ENCODE measurements at places on chromosomes 12 and 14.

DNA sequence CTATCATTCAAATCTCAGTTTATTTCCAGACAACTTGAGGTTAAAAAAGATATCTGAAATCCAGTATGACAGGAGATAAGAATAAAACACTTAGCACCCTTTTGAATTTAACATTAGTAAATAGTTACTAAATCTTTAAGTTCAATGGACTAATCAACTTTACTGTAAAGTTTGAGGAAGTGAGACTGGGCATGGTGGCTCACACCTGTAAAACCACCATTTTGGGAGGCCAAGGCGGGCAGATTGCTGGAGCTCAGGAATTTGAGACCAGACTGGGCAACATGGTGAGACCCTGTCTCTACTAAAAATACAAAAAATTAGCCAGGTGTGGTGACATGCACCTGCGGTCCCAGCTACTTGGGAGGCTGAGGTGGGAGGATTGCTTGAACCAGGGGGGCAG lies 40.3 kb upstream of the CERS5 start:
- DNase-seq, result no peak

DNA sequence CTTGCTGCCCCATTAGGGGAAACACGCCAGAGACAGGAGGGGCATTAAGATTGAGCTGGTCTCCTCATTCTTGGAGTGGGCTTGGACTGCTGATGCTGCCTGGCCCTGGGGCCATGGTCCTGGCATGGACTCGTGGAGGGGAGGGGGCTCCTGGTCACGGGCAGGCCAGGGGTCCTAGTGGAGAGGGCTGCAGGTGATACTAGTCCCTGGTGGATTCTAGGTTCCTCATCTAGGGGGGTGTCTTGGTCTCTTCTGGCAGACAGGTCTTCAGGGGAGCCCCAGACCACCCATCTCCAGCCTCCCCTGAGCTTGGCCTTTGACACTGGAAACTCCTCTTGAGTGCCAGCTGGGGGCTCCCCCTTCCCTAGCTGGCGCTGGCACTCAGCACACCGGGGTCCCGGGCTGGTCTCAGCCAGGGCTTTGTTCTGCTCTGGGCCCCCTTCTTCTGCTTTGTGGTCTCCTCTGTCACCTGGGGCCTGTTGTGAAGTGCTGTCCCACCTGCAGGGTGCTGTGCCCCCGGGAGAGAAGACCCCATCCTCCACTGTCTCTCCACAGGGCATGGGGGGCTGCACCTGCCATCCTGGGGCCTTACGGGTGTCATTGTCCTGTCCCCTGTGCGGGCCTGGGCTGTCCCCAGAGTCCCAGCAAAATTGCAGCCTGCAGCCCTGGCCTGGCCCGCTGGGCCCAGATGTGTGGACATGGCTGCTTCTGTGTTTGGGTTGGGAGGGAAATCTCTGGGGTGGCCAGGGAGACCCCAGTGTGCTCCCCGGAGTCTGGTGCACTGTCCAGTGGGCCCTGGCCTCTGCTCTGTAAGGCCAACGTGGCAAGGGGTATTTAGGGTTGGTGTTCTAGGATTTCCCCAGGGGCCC lies 2.3 kb downstream of the KIF26A start:
- DNase-seq, result no peak

- DNase-seq, result no peak
These were observed 41.9 kb upstream of the BEGAIN start for GRCh38 chr14:100629098-100629497.

GRCh38 chr12:1445807-1446206 lies 148.6 kb downstream of the FBXL14 start:
- no peak for DNase-seq

DNA sequence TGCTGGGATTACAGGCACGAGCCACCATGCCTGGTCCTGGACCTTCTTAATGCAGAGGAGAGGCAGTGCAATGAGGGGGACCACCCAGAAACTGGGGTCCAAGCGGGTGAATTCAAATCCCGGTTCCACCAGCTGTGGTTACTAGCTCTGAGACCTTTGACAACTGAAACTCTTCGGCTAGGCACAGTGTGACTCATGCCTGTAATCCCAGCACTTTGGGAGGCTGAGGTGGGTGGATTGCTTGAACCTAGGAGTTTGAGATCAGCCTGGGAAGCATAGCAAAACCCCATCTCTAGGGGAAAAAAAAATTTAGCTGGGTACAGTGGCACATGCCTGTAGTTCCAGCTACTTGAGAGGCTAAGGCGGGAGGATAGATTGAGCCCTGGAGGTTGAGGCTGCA lies 5.0 kb upstream of the CD4 start:
- no peak for DNase-seq

DNA sequence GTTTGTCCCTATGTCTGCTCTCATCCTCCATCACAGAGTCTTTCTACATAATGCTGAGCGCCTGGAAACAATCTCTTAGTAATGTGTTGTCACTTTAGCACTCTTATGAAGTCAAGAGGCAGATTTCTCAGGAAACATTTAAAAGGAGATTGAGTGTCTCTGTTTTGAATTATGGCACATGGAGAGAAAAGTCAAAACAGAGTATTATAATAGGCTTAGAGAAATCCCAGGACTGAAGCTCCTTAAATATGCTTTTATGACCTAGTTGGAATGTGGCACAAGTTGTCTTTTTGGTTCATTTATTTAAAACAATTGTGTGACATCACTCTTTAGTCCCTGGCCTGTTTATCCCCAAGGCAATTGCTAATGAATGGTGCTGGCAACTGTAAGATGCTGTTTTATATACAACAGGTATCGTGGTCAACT lies 117.8 kb upstream of the HIF1A start:
- DNase-seq, result no peak

DNA sequence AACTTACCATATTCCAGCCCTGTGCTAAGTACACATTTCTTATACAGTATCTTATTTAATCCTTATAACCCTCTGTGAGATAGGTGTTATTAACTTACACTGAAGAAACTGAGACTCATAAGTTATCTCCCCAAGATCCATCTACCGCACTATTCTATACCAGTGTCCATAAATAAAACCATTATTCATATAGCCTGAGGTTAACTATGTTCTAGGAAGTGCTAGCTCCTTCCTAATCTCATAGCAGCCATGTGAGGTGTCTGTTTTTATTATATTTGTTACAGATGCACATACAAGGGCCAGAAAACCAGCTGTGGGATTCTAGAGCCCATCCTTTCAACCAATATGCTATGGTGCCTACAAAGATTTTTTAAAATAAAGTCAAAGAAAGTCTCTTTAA lies 100.3 kb upstream of the RAP1B start:
- DNase-seq, result no peak

GRCh38 chr14:82667006-82667405 lies 1133.4 kb upstream of the SEL1L start:
- no peak for DNase-seq

- DNase-seq, result no peak
These were observed 603 bp upstream of the ENDOU start for GRCh38 chr12:47725893-47726292.

DNA sequence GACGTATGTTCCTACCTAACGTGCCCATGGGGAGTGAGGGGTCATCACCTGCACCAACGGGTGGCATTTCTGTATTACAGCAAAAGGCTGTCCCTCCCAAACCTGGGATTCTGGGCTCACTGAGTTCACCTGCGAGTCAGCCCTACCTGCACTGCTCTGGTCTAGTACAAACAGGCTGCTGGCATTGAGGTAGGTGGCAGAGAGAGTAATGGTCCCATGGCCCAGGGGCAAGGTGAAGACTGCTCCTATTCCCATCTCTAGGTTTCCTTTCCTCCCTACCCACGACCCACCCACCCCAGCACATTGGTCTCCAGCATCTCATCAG lies 421 bp downstream of the SUOX start:
- DNase-seq, result peak; percentile 25

DNA sequence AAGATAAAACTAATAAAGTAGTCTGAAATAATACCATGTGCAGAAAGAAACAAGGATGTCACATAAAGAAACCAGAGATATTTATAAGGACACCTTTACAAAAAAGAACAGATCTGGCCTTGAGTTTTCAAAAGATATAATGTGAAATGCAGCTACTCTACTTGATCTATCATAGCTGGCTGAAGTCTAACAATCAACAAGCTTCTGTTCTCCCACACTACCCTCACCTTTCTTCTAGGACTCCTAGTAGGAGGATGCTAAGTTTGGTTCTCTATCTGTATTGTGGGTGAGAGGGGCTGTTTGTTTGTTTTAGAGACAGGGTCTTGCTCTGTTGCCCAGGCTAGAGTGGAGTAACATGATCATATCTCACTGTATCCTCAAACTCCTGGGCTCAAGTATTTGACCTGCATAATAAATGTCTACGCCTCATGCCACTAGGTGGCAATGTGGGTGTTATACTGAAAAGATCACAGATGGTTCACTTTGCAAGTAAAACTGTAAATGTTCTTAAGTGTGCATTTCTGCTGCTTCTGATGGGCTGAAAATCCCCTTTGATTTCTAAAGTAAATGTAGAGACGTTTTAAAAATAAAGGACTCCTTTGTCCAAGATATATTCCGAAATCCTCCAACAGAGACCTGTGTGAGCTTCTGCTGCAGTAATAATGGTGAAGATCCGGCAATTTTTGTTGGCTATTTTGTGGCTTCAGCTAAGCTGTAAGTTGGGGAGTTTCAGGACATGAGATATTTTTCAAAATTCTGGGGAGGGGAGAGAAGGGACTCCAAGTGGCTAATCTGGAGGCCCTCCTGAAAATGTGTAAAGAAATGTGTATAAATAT lies 269.3 kb downstream of the DAD1 start:
- DNase-seq, result peak; percentile 44

DNA sequence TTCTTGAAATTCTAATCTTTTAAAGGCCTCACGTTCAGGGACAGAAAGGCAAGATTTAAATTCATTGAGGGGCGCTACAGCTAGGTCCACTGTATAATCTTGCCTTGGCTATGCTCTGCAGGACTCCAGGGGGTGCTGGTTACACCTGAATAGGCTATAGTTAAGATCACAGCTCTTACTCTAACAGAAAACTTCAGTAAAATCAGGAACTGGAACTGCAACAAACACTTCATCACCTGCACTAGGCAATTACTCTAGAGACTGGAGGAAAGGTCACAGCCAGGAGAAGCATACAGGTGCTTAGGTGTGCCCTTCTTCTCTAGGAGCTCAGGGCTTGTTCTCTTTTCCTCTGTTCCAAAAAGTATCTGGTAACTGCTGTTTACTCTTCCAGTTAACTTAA lies 20.9 kb downstream of the SLCO1C1 start:
- no peak for DNase-seq

DNA sequence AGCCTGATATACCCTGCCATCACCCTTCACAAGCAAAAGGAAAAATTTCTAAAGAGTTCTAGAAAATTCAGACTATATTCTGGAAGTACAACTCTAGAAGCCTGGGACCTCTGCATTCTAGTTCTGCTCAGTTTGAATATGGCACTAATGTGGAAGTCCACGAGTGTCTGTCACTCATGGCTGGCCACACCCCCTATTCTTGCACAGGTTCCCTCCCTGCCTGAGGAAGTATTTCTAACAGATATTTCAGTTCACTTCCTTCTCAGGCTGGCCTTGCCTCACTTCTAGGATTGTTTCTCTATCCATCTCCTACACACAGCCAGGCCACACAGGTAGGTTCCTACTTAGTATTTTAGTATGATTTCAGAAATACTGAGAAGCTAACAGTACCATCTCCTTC lies 67.4 kb downstream of the PHLDA1 start:
- DNase-seq, result no peak

- DNase-seq, result no peak
These were observed 12.1 kb downstream of the FRMD6 start for GRCh38 chr14:51663783-51664326.

GRCh38 chr12:92927055-92927435 lies 2.0 kb downstream of the EEA1 start:
- no peak for DNase-seq

GRCh38 chr14:91402771-91403600 lies 14.6 kb downstream of the CCDC88C start:
- no peak for DNase-seq

DNA sequence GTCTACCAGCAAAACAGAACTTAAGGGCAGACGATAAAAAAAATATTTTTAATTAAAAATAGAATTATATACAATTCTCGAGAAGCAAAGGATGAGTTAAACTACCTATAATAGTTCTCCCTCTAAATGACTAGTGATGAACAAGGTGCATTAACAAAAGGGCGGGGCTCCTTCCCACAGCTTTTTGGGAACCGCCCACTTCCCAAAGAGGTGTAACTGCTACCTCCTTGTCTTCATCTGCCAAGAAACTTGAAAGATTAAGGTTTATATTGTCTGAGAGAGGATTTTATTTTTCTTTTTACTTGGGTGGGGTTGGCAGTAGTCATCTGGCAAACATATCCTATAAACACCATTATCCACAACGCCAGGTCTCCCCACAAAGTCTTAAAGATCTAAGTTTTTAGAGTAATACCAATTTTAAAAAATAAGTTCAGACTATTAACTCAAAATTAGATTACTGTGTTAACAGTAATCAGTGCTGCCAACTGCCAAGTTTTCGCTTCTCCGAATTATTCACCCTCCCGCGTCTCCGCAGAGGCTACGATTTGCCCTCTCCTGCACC lies 938 bp downstream of the RALGAPA1 start:
- DNase-seq, result peak; percentile 50

DNA sequence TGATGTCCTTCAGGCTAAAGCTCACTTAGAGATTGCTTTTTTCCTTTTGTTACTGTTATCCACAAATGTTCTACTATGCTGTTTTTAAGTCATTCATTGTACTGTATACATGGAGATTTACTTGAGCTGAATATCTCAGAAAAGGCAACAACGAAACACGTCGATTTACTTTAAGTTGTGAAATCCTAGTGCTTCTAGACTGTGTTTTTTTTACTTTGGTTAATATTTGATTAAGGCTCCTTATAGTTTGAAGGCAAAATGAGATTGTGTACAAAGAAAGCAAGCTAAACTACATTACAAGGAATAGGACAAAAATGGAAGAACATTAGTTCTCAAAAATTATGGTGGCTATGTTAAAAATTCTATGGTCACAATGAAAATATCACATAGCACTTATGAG lies 114.5 kb downstream of the SLC35F4 start:
- DNase-seq, result no peak

DNA sequence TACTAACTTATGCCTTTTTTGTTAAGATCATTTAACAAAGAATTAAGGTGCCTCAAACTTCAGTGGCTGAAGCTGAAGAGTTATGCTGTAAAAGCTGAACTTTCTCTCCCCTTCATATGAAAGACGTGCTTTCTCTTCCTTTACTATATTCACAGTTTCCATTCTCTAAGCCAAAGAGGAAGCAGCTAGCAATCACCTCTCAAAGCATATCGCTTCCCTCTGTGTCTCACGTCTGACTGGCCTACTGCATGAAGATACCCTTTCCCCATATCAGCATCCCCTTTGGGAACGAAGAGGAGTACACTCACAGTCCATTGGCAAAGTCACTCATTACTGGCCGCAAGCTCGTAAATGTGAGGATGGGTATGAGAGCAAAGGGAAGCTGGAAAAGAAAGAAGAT lies 34.9 kb downstream of the SLC11A2 start:
- no peak for DNase-seq

DNA sequence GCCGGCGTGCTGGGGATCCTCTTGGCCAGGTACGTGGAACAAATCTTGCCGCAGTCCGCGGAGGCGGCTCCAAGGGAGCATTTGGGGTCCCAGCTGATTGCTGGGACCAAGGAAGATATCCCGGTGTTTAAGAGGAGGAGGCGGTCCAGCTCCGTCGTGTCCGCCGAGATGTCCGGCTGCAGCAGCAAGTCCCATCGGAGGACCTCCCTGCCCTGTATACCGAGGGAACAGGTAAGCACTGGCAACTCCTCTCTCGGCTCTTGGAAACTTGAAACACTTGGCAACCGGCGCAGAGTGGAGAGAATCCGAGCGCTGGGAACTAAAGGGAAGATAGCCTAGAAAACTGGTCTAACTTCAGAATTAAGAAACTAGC lies 1.7 kb downstream of the PDE3A start:
- DNase-seq, result no peak

GRCh38 chr14:100037353-100037752 lies 27.9 kb upstream of the EVL start:
- no peak for DNase-seq

- DNase-seq, result no peak
These were observed 411.4 kb upstream of the LMO3 start for GRCh38 chr12:17017402-17017801.

Data from breast epithelium (tissue), 4 donors.